ENCODE measurements at places on chromosomes 4 and X.

DNA sequence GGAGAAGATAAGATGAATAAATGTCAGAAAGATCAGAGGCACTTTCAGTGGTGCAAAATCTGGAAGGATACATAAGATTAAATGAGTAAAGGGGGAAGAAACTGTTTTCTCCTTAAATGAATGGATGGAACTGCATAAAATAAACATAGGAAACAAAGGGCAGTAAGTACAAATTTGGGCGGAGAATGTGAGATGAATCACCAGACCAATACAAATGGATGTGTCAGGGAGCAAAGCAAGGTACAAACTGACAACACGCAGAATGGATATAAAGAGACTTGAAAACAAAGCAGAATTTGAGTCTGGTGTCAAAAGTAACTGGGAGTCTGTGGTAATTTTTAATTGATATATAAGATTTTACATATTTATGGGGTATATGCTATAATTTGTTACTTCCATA, 175.3 kb upstream of the PCDH18 start:
- DNase-seq = no peak

- no peak for DNase-seq
Measured at GRCh38 chrX:69287095-69287494, 121.8 kb upstream of the PJA1 start.

GRCh38 chr4:26255989-26256388, 64.8 kb upstream of the RBPJ start:
- no peak for DNase-seq

DNA sequence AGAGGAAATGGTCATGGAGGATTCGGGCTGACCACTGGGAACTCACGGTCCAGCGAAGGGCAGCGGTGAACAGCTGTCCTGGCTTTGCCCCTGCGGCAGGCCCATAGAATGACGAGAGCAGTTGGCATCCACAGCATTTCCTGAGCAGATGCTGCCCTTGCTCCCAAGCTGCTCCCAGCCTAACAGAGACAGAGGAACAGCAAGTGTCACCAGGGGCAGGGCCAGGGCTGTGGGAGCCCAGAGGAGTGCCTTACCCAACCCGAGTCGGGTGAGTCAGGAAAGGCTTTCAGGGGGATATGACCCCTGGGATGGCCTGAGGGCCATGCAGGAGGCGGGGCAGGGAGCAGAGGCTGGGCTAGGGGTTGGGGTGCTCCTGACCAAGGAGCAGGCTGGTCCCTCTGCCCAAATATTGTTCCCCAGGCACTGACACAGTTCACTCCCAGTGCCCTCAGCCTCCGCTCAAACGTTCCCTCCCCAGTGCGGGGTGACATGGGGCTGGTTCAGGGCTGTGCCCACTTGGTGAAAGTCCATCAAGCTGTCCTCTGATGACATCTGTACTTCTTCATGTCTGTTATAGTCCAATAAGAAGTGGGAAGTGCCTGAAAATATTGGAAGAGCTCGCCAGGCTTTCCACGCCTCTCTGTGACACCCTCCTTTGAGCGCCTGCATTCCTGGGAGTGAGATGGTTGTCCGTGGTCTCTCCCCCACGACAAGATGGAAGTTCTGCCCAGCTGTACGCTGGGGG, 64.7 kb upstream of the GPR78 start:
- DNase-seq = no peak

DNA sequence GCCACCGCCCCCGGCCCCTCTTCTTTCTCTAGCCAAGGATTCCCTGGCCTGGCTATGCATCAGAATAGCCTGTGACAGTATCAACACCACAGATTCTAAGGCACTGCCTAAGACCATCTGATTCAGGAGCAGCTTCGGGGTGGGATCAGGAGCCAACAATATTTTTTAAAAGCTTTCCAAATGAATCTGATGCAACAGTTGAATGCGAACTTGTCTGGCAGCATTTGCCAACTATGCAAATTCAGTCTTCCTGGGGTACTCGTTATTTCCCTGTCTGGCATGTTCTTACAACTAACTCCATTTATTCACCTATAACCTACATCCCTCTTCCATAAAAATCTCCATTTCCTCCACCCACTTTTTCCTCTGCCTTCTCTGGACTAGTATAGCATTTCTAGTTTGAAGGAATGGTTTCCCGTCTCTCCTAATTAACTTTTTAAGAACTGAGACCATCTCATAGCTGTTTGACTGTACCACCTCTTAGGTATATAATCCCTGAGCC, 36.2 kb upstream of the UGDH start:
- no peak for DNase-seq

- no peak for DNase-seq
Measured at GRCh38 chr4:78528327-78528726, 23.2 kb upstream of the ANXA3 start.

GRCh38 chrX:110847334-110847733, 51.7 kb upstream of the CHRDL1 start:
- peak; percentile 35 for DNase-seq

DNA sequence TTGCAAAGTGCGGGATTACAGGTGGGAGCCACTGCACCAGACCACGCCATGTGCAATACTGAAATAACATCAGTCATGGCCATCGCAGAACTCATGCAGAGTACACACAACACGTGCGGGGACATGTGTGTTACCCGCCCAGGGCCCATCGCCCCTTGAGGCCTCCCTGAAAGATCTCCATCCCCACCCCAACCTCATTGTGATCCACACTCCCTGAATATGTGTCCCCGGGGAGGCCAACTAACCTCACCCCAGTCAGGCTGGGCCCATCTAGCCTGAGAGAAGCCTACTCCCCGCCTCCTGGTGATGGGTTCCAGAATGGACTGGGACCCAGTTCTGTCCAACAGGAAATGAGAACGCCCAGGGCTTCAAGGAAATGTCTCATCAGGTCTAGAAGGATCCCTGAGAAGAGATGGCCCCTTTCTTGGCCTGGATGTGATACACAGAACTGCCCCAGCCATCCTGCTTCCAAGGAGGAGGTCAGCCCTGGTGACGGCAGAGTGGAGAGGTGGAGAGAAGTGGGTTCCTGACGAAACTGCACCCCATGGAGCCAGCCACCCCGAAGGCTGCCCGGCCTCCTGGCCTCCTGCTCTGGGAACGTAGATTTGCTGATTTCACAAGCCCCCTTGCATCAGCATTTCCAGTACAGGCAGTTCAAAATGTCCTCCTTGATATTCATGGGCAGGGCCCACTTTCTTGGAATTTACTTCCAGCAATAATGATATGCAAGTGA, 22.5 kb upstream of the CLDN24 start:
- no peak for DNase-seq

DNA sequence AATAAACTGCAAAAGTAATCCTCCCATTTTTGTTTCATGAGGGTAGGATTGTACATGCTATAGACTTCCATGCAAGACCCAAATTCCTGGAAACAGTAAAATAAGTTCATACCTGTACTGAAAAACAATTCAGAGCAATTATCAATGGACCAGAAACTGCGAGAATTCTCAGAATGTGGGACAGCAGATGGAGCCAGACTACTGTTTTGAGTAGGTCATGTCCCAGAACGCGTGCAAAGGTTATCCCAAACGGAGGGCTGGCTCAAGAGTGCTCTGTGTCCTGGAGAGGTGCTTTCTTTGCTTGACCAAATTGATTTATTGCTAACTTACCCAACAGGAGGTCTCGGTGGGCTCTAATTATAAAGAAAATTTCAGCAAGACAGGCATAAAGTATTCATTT, 1.7 kb upstream of the MAGEH1 start:
- no peak for DNase-seq

DNA sequence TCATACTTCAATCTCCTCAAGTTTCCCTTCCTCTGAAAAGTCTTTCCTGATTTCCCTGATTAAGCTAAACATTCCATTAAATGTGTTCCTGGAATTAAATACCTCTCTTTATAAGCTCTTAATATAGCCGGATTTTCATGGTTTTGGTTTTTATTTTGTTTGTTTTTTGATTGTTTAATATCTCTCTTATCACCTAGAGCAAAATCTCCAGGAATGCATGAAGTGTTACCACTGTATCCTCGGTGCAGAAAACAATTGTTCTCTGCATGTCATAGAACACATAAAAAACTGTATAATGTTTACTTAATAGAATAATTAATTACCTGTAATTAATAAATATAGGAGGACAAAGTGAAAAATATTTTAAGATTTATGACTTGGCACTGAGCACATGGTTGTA, 86.2 kb downstream of the PCDH18 start:
- no peak for DNase-seq

DNA sequence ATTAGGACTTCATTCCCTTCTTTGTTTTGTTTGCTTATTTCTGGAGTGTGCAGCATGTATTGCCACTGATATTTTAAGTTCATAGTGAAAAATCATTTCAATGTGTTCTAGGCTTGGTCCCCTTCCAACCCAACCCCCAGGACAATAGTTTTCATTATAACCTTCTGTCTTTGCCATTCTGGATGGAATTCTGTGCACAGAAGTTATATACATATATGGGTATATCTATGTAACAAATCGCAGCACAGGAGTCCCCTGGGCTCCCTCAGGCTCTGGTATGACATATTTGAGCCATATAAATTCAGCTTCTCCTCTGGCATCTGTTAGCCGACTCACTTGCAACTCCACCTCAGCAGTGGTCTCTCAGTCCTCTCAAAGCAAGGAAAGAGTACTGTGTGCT, at the start of gene TNMD:
TSS of gene TNMD (plus strand) at position 326 of the 400 bp plus-strand sequence. CDS start 83 bp downstream, outside the sequence.
- no peak for DNase-seq

DNA sequence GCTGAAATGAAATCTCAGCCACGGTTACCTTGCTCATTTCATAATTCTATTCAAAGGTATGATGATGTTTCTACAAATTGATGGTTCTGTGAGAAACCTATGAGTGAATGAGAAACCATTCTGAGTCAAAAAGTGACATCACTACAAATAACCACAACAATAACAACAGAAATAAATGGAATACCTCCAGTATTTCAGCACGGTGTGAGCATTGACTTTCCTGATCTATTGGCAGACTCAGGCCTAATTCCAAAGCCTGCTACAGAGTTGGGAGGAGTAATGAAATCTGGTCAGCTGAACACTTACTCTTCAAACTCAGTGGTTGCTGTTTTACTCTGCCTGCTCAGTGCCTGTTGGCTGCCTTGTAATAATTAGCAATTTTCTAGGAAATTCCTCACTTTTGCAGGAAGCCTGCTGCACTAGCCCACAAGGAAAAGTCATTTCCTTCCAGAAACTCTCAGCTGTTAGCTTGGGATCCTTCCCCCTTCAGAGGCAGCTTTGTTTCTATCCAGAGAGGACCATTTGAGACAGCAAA, 18.8 kb upstream of the SYNPO2 start:
- no peak for DNase-seq

DNA sequence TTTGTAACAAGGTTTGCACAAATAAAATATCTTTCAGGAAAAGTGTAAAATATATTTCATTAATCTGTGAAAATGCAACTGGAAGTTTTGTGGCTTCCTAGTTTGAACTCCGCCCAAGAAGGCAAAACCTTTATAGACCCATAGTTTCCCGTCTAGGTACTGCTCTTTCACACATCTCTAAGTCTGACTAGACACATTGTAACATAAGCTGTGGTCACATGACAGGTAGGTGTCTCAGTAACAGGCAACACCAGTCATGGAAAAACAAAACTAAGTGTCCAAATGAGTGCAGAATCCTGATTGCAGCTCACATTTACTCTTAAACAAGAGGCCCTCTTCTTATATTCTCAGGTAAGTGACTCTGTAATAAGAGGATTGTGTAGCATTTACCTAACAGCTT, 55.6 kb downstream of the SNCA start:
- no peak for DNase-seq

- peak; percentile 87 for DNase-seq
Measured at GRCh38 chr4:25500626-25501316, 123.7 kb downstream of the ANAPC4 start.

- DNase-seq = no peak
Measured at GRCh38 chr4:54237770-54238169, 8.7 kb downstream of the PDGFRA start.

GRCh38 chrX:122777766-122778165, 406.3 kb upstream of the GRIA3 start:
- DNase-seq = no peak

GRCh38 chr4:165502916-165503907, 124.4 kb downstream of the CPE start:
- DNase-seq = no peak

DNA sequence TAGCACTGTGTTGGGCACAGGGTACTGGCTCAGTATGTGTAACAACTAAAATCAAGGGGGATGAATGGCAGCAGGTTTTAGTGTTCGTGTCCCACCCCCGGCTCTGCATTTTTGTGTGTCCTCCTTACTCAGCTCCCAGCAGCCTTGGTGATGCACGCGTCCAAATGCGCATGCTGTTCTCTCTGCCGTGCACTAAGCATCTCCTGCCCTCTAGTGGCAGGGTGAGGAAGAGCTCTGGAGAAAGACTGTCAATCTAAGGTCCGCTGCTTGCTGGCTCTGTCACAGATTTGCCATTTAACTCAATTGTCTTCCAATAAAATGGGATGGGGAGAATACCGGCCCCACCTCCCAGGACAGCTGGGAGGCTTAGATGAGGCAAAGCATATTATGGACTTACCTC, 61.4 kb downstream of the WFS1 start:
- DNase-seq = no peak

DNA sequence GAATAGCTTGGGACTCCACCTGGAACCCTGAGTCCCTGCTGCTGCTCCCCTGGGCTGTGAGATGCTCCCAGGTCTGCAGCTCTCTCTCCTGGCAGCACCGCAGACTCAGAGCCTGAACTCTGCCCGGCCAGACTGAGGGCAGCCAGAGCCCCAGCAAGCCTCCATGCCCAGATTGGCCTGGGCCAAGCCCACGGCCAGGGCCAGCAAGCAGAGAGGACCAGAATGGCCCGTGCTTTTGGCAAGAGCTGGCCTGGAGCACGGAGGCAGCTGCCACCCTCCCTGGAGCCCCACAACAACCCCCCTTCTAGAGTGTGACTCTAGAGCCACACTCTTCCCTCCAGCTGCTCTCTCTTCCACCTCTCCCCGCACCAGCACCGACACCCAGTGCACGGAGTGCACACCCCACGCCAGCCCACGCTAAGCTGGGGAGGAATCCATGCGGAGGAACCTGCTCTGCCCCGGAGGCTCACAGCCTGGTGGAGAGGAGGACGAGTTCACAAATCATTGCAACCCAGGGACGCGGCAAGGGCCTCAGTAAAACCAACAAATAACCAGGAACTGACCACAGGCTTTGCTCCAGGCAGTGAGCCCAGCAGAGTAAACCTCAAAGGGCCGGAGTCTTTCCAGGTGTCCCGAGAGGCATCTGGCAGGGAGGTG, 110.3 kb downstream of the HMX1 start:
- DNase-seq = no peak

DNA sequence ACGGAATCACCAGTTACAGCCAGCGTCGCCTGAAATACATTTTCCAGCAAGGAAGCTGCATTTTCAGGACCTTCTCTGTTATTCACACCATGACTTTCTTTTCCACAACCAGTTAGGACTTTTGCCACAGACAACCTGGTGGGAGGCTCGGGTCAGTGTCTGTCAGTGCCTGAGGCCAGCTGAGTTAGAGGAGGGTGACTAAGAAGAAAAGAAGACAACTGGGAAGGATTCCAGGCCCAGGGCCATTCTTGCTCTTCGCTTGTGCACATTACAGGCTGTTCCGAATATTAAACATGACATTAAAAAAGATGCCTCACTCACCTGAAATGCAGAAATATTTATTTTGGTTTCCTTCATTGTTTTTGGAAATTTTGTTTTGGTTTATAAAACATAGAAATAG, 21.4 kb upstream of the CENPU start:
- DNase-seq = no peak
